Progenitor cell of endocrine pancreas (in vitro differentiated cells): ENCODE measurements at places on chromosomes 16 and 17.

DNA sequence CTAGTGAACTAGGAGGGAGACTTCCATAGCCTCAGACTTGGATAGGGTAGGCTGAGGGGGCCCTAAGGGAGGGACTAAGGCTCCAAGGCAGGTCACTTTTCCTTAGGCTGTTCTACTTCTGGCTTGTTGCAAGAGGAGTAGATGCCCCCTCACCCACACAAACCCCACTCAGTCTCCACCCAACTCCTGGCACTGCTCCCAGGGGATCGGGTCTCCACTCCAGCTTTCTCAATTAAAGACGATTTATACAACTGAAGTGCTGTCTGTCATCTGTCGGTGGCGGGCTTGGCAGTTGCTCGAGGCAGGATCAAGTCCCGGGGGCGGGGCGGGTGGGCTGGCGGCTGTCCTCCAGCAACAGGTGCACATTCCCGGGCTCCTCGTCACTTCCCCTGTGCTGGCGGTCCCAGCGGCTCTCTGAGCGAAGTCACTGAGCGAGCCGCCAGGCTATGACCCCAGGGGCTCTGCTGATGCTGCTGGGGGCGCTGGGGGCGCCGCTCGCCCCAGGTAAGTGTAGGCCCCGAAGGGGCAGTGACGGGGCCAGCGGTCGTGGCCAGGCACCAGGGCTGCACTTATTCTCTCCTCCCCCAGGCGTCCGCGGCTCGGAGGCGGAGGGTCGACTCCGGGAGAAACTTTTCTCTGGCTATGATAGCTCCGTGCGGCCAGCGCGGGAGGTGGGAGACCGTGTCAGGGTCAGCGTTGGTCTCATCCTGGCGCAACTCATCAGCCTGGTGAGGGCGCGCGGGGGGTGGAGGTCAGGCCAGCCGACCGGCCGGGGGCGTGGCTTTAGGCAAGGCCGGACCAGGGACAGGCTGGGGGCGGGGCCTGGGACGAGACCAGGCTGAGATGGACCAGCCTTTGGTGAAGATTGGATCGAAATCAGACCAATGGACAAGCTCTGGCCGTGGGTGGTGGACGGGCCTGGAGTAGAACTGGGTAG, at the start of gene CHRNB1:
TSS of gene CHRNB1 (plus strand) at position 380 of the 937 bp plus-strand sequence. CDS start at position 447, 67 bp downstream.
- DNase-seq: peak; percentile 73

- DNase-seq: no peak
Observed at GRCh38 chr17:45048795-45049563, 2.5 kb downstream of the DCAKD start.

- no peak for DNase-seq
Observed at GRCh38 chr16:46688101-46688653, 801 bp downstream of the VPS35 start.

DNA sequence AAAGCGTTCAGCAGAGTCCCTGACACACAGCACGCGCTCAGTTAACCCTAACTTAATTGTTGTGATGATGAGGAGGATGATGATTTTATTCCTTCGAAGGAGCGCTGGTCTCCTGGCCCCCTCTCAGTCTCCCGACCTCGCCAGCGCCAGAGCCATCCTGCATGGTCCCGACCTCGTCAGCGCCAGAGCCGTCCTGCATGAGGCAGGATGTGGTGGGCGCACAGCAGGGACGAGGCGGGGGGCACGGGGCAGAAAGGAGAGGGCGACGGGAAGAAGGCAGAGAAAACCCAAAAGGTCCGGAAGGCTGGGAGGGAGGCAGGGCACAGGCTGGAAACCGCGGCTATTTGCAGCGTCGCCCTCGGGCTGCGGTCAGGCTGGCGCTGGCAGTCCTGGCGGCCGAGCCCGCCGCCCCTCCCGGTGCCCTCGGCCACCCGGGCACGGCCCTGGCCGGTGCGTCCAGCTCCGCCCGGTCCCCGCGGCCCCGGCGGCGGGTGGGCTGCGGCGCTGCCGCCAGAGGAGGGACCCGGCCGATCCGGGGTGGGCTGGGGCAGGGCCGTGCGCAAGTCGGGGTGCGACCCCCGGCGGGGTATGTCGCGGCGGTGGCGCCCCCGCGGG, 3.0 kb upstream of the TAC4 start:
- DNase-seq: no peak

DNA sequence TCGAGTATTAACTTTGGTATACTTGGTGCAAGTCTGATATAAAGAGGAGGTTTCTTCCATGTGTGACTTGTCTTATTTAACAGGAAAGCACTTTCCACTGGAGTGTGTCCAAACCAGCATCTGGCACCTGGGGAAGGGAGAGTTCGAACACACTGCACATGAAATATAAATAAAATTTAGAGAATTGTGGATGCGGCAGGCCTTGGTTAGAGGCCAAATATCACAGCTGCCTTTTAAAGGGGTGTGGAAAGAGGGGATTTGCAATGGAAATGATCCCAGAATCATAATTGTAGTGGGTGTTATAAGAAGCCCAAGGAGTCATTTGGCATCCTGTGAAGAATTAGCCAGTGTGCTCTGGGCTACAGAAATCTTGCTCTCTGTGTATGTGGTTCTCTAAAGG, 4.3 kb upstream of the NXN start:
- no peak for DNase-seq

- no peak for DNase-seq
Observed at GRCh38 chr16:81466356-81466980, 21.9 kb downstream of the CMIP start.

- no peak for DNase-seq
Observed at GRCh38 chr17:69547947-69548346, 133.4 kb downstream of the MAP2K6 start.

GRCh38 chr16:50399411-50399810, 30.6 kb upstream of the BRD7 start:
- DNase-seq: no peak

DNA sequence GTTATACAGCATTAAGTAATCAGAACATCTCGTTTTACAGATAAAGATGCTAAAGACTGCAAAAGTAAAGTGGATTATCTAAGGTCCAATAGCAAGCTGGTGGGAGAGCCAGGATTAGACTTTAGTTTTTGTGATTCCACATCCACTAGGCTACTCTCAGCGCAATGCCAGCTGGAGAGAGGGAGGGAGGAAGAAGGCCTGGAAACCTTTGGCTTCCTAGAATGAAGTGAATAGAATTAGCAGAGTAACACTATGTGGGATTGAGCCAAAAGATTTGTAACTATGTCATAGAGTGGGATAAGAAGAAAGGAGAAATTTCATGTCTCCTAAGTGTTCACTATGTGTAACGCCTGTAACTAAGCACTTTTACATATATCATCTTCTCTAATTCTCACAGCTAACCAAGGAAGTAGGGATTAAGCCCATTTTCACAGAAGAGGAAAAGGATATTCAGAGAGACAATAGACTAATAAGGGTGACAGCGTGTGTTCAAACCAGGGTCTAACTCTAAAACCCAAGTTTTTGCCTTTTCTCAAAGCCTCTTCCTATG, 25.4 kb upstream of the NSRP1 start:
- no peak for DNase-seq

DNA sequence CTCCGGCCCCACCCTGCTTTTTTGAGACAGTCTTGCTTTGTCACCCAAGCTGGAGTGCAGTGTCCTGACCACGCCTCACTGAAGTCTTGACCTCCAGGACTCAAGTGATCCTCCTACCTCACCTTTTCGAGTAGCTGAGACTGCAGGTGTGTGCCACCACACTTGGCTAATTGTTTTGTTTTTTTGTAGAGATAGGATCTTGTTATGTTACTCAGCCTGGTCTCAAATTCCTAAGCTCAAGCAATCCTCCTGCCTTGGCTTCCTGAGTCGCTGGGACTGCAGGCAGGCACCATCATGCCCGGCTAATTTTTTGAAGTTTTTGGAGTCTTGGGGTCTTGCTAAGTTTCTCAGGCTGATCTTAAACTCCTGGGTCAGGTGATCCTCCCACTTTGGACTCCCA, 206.7 kb downstream of the SHISA9 start:
- DNase-seq: no peak

- DNase-seq: no peak
Observed at GRCh38 chr16:53458635-53459034, 24.4 kb downstream of the RBL2 start.

- peak; percentile 90 for DNase-seq
Observed at GRCh38 chr16:87945351-87946042, 5.7 kb upstream of the BANP start.

DNA sequence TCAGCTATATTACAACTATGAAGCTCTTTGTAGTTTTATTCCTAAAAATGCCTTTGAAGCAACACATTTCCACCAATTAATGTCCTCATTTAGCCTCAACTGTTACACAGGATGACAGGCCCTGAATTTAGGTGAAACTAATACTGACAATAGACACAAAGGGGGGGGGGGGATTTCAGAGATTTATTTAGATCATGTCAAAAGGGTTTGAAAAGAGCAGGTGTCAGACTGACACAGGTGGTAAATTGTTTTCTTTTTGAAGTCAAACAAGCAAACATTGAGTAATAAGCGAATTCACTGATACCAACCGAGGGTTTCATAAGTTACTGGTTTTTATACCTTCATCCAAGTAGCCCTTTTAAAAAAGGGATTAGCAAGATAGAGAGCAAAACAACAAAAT, 40.8 kb downstream of the KANSL1 start:
- no peak for DNase-seq

DNA sequence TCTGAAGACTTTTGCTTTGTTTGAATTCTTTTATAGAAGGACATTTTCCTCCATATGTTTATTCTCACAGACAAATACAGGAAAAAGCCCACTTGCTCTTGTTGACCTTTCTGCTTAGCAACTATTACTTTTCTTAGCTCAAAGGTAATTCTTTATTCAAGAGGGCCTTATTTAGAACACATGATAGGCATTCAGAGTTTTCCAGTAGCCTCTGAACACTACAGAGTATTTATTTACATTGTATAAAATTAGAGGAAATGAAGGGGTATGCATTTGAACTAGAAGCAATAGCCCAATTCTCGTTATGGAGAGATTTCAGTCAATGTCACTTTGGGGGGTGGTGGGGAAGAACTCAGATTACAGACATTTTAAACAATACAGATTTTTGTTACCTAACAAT, 581.7 kb downstream of the KCNJ2 start:
- DNase-seq: no peak

- peak; percentile 80 for DNase-seq
Observed at GRCh38 chr17:7922845-7923628, 6.6 kb downstream of the KCNAB3 start.

GRCh38 chr17:82299452-82299851, 18.0 kb downstream of the CD7 start:
- no peak for DNase-seq

DNA sequence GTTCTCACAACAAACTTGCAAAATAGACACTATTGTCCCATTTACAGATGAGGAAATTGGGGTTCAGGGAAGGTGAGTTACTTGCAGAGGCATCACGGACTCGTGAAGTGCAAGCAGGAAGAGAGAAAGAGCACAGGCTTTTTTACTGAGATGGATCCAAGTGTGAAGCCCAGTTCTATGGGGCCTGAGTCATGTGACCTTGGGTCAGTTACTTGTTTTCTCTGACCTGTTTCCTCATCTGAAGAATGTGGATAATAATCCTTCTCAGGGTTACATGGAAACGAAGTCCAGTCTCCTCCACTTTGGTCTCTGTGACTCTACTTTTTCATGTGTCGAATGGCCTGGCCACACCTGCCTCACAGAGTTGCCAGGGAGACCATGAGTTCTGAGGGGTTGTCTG, 134.4 kb downstream of the SPACA3 start:
- no peak for DNase-seq

- no peak for DNase-seq
Observed at GRCh38 chr17:49201481-49201927, 8.9 kb downstream of the GNGT2 start.

- no peak for DNase-seq
Observed at GRCh38 chr17:33595828-33596227, 302.7 kb upstream of the ASIC2 start.

- no peak for DNase-seq
Observed at GRCh38 chr16:22844416-22844815, 30.5 kb downstream of the HS3ST2 start.

- no peak for DNase-seq
Observed at GRCh38 chr17:35345926-35346771, 27.3 kb downstream of the SLFN11 start.

DNA sequence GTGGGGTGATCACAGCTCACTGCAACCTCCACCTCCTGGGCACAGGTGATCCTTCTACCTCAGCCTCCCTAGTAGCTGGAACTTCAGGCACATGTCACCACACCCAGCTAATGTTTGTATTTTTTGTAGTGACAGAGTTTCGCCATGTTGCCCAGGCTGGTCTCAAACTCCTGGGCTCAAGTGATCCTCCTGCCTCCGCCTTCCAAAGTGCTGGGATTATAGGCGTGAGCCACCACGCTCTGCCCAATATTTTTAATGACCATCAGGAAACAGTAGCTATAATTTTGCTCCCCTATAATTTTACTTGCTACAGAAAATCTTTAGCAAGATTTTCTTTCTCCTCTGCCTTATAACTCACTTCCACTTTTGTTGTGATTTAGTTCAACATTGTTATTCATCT, 29.7 kb upstream of the APPBP2 start:
- no peak for DNase-seq

DNA sequence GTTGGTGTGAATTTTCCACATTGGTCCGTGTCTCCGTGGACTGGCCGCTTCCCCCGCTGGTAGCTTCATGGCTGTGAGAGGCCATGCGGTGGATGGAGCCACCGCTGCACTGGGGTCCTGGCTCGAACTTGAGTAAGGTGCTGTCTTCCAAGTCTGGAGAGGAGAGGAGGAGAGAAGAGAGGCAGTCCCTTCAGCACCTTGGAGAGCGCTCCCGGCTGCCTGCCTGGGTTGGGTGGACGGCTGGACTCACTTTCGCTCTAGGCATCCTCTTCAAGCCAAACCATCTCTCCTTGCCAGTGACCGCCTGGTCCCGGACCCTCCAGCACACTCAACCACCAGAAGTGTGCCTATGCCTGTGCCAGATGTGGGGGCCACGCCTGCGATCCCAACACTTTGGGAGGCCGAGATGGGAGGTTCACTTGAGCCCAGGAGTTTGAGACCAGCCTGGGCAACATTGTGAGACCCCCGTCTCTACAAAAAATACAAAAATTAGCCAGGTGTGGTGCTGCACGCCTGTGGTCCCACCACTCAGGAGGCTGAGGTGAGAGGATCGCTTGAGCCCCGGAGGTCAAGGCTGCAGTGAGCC, 6.2 kb downstream of the JPH3 start:
- DNase-seq: peak; percentile 83

GRCh38 chr16:13621639-13622038, 298.3 kb upstream of the ERCC4 start:
- no peak for DNase-seq

- no peak for DNase-seq
Observed at GRCh38 chr17:33523577-33523981, 230.5 kb upstream of the ASIC2 start.

GRCh38 chr16:3266873-3267537, 10.6 kb upstream of the MEFV start:
- no peak for DNase-seq
